ENCODE measurements at places on chromosomes 3 and 15.

GRCh38 chr3:81302045-81302444 lies 459.4 kb downstream of the GBE1 start:
- no peak for DNase-seq

DNA sequence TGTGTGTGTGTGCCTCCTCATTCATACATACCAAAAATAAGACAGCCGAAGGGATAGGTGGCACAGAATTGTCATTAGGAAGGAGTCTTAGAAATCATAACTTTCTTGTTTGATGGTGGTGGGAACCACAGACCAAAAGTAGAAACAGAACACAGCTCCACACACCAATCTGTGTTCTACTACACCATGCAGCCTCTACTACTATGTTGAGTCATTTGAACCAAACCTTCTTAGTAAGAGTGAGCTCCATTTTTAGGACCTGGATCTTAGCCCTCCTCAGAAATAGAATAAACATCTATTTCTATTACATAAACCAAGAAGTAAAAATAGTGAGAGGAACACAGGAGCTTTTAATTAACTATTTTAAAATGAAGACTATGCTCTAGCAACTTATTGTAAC lies 27.9 kb upstream of the PLCH1 start:
- DNase-seq, result no peak

DNA sequence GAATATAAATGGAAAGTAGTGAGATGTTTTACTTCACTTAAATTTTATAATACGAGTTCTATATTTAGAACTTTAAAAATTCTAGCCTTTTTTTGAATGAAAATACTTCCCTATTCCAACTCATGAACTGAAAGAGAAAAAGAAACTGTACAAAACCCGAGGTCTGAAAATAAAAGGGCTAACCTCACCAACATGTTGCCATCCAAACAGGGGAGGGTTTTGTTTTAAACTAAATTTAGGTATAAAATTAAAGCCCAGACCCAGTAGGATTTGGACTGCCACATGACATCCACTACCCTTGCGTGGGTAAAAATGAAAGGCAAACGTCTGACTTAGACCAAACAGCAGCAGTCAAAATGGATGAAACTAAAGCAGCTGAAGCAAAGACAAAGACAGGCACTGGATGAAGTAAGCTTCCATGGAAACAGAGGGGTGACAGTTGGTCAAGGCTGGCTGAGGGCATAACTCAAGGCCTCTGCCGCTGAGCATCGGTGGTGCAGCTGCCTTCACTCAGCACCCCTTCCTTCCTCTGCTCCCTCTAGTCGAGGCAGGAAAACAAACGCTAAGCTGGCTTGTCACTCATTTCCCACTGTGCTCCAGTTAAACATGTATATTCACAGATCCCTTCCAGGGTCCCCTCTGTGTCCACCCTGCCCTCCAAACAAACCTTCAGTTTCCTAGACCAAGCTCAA lies 58.1 kb downstream of the TM4SF4 start:
- DNase-seq, result no peak

DNA sequence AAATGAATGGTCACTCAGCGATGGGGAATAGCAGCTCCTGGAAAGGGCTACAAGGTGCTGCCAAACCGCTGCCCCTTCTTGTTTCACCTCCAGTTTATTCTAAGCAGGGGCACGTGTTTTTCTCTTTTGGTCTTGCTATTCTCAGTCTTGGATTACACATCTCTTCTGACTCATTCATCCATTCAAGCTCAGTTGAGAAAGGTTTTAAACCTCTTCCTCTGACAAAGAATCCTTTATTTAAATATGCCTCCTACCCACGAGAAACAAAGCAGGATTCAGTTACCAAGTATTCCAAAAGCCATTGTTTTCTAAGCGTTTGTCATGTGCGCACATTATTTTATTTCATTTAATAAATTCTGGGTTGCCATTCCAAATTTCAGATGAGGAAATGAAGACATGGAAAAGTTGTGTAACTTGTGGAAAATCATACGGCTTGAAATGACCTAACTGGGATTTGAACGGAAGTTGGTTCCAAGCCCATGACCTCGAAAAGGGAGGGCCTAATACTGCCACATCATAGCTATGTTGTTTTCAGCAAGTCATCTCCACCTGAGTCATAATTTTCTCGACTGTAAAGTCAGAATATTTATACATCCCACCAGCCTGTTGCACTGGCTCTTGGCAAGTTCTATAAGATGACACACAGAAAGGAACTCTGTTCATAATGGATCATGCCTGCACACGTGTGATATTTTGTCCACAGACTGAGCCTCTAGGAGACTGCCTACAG lies 292.0 kb upstream of the SLCO3A1 start:
- no peak for DNase-seq

DNA sequence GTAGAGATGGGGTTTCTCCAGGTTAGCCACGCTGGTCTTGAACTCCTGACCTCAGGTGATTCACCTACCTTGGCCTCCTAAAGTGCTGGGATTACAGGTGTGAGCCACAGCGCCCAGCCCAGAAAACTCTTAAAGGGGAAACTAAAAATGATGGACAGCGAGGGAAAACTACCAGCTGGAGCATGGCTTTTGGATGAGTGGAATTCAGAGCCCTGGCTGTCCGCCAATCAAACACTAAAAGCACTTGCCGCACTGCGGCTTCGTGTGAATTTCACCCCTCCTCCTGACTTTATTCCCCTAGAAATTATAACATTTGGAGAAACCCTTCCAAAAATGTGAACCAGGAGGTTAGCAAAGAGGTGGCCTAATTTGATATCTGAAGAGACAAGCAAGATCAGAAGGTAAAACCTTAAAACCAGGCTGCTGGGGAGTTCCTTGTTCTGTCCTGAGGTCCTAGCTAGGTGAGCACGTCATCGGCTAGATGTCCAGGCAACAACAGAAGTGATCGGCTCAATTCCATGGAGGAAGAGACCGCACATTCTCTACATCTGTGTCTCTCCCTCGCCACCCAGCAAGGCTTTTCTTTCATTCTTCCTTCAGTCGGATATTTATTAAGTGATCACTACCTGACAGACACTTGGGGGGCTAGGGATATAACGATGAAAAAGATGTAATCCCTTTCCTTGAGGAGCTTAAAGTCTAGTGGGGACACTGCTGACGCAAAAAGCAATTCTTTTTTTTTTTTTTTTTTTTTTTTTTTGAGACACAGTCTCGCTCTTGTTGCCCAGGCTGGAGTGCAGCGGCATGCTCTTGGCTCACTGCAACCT lies 1.7 kb downstream of the TM4SF19 start:
- no peak for DNase-seq

- DNase-seq, result no peak
Observed at GRCh38 chr15:52287114-52287513, 8.5 kb downstream of the MYO5C start.

- DNase-seq, result no peak
Observed at GRCh38 chr3:5184499-5184898, 3.0 kb upstream of the EDEM1 start.

DNA sequence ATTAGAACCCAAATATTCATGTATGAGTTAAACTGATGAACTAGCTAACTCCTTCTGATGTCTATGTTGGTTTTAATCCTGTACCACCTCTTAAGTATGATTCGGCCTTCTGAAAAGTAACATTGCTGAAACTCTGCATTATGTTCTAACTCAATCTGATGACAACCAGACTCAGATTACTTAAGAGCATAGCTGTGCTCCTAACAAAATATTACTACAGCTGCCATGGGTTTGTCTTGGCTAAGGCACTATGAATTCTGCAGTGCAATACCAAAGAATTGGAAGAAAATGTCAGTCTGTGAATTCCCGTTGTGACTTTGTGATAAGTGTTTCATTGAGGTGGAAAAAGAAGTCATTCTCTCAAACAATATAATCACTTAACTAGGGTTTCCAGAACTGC lies 224.4 kb downstream of the ZMAT3 start:
- no peak for DNase-seq

- no peak for DNase-seq
Observed at GRCh38 chr3:178456621-178457285, 79.5 kb upstream of the KCNMB2 start.

GRCh38 chr15:35746121-35746520 lies 200.2 kb upstream of the DPH6 start:
- no peak for DNase-seq

- DNase-seq, result no peak
Observed at GRCh38 chr15:31606194-31606669, 279.6 kb downstream of the KLF13 start.

- no peak for DNase-seq
Observed at GRCh38 chr15:78016860-78017259, 60.7 kb downstream of the TBC1D2B start.

DNA sequence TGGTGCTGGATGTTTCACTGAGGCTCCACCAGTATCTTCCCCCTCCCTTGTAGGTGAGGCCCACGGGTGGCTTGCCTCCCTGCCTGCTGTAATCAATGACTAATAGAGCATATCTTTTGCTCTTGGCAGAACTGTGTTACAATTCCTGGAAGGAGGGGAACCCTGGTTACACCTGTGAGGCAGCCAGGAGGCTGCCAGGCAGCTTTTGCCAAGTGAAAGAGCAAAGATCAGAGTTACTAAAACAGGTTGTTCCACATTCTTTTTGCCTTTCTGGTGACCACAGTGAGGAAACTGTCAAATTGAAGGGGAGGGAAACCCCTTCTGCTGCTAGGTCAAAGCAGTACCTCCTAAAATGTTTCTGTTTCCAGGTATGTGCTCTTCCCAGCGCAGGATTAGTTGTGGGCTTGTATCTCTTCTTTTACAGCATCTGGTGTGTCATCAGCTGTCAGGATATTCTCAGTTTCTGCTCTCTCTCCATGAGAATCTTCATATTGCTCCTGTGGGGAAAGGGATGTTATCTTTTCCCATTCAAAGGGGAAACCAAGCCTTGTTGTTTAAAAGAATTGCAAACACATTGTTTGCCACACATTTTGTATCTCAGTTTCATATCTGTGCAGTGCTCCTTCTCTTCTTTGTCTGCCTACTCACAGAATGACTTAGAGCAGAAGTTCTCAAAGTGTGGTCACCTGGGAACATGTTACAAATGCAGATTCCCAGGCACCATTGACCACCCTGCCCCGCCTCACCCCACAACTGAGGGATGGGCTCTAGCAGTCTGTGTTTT lies 137.4 kb upstream of the UMPS start:
- DNase-seq, result no peak

- no peak for DNase-seq
Observed at GRCh38 chr3:37779289-37780152, 82.2 kb upstream of the CTDSPL start.

DNA sequence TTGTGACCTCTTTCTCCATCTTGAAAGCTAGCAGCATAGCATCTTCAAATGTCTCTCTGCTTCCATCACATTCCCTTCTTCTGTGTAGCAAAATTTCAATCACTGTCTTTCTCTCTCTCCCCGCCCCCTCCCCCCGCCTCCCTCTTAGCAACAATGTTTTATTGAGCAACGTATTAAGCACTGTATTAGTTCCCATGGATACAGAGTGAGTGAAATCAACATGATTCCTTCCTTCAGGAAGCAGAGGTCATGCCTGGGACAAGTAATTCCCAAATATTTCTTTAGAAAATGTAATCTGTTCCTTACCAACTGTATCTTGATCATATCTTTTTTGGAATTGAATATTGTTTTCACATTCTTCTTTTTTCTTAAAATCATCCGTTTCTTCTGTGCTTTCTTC lies 373.7 kb upstream of the NECTIN3 start:
- DNase-seq, result no peak

DNA sequence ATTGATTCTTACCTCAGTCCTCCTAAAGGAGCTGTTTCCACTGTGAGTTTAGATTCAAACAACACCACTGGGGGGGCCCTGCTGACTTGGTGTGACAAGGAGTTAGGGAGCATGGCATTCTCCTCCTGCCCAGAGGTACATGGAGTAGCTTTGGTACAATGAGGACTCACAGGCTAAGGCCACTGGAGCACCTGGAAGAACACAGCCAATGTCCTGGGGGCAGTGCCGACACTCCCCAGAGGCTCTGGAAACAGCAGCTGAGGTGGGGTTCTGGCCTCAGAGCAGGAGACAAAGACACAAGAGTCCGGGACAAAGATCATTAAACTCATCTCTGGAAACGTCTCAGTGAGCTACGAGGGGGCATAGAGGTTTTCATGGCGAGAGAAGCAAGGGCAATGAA lies 69.7 kb upstream of the POMGNT2 start:
- no peak for DNase-seq

DNA sequence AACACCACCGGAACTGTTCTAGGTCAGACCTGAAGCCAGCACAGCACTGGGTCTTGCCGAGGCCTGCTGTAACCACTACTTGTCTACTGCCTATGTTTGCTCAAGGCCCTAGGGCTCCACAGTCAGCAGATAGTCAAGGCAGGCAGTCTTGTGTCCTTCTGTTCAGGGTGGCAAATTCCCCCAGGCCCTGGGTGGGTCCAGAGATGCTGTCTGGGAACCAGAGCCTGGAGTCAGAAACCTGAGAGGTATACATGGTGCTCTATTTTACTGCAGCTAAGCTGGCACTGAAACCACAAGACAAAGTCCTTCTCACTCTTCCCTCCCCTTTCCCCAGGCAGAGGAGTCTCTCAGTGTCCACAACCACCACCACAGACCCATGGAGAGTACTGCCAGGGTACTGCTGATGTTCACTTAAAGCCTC lies 89.9 kb downstream of the BBX start:
- no peak for DNase-seq

DNA sequence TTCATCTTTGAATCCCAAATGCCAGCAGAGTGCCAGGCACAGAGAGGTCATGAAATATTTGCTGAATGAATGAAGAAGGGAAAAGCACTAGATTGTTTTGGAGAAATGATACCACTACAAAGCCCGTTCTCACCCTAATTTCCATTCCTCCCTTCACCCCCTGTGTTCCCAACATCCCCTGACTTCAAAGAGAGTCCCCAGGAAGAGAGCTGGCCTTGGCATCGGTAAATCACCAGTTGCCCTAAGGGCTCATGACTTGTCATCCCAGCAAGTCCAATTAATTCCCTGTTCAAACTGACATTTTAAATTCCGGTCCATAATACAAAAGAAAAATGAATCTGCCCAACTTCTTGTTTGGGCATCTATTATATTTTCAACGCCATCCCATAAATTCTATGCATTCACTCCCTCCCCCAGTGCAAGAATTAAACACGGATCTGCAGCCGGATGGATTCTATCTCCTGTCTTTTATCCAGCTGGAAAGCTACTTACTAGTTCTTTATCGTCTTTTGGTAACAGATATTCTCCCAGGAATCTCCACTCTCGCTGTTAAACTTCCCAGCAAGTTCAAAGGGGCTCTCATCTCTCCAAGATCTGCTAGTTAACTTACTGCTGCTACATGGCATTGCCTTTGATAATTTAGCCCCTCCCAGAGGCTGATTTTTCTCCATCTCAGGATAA lies 63.9 kb upstream of the TSC22D2 start:
- DNase-seq, result no peak

- DNase-seq, result no peak
Observed at GRCh38 chr3:66066963-66067617, 28.4 kb upstream of the MAGI1 start.

DNA sequence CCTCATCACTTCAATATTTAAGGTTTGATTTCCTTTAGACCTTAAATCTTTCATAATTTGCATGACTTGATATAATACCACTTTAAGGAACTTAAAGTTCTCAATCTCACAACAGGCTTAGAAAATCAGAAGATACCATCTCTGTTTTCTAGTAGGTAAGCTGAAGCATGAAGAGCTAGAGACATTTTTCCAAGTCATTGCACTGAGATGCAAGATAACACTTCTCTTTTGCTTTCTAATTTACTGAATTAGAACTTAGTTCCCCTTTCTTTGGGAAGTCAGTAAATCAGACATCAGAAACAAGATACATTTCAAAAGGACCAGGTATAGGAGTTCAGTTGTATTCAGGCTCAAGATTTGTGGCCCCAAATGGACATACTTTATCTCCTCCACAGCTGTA lies 79.7 kb downstream of the DZIP3 start:
- no peak for DNase-seq

GRCh38 chr15:63860555-63860954 lies 26.8 kb upstream of the HERC1 start:
- DNase-seq, result no peak

GRCh38 chr15:78565097-78565950 lies at the start of gene CHRNA5:
CHRNA5 (plus strand) TSS chr15:78565520; CDS start chr15:78565720, 200 bp downstream.
- peak; percentile 65 for DNase-seq

Data from stimulated activated CD4-positive, alpha-beta T cell treated with anti-CD3 and anti-CD28 coated beads, Interleukin-1b, Interleukin-23, amount 100 ng/mL, for 1 hour (primary cell).